ENCODE measurements at places on chromosomes 5 and 9.

DNA sequence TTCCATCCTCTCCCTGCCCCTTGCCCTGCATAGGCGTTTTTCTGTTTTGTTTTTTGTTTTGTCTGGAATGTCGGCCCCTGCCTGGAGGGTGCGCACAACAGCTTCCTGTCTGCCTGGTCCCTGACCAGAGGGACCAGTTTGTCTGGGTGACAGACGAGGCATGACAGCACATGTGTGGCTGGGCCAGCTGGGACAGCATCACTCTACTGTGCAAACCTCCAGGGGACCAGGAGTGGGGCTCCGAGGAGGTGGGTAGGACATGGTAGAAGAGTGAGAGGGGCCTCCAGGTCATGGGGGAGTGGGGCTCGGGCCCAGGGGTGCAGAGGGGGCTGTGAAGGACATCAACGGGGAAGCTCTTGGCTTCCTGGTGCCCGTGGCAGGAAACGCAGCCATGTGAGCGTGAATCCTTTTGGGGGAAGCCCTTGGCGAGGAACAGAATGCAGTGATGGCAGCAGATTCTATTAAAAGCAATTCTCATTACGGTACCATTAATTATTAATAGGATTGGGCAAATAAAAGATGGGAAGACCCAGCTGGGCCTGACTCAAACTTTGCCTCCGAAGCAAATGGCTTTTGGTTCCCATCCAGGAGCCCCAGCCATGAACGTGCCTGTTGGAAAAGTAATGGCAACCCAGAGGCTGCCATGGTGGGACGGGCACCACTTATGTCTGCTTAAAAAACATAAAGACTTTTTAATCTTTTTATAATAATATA is 184.4 kb upstream of the IER5L start:
- no peak for DNase-seq

DNA sequence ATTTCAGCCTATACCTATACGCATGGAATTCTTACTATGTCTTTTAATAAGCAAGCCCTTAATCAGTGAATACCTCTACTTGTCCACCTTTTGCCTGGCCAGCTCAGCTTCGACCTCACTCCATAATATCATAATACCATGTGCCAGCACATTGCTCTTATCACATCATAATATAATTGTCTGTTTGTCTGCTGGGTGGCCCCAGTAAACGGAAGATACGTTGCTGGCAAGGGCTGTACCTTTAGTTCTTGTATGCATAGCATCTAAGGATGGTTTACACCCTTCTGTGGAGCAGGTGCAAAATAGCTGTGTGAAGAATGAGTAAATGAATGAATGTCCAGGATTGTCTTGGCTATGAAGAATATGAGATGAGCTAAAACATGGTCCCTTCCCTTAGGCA is 29.9 kb downstream of the SV2C start:
- no peak for DNase-seq

DNA sequence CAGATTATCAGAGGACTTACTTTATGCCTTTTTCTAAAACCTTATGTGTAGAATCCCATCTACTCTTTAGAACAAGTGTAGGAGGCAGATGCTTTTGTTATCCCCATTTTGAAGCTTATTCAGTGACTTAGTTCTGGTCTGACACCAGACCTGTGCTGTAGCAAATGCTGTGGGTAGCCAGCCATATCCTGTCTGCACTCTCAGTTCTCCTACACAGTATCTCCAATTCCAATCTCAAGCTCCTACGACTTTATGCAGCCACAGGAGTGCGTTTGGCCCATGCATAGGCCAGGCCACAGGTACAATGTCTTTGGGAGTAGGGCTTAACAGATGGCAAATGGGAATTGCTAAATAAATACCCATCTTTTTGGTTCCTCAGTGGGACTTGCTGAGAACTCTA is 292.6 kb downstream of the MCTP1 start:
- DNase-seq: no peak

DNA sequence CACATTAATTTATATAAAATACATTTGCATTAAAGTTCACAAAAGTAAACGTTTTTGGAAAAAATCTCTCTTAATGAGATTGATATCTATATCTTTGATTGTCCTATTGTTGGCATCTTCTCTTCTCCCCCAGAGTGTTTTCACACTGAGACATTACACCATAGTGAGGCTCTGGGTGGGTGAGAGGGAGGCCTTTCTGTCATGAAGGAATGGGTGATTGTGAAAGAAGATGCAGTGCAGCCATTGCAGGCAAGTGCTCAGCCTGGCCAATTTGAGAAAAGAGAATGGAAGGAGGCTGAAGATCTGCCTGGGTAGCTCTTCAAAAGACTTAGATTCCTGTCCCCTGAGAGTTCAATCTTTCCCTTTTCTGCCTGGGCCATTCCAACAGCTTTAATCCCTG is 140.8 kb downstream of the SLC12A2 start:
- no peak for DNase-seq

DNA sequence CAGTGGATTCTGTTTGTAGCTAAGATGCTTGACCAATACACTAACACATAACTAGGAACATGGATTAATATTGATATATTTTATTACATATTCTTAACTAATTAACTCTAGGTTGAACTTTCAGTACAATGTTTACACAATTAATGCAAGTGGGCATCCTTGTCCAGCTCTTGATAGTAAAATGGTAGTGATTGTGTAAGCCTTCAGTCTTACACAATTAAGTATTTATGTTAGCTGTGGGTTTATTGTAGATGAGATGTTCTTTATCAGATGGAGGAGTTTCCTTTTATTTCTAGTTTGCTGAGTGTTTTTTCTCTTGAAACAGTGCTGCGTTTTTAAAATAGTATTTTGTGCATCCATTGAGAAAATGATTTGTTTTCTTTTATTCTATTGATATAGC is 1210.8 kb downstream of the CDH12 start:
- DNase-seq: no peak

- DNase-seq: no peak
Observed at GRCh38 chr5:168286386-168286785, 5.1 kb upstream of the WWC1 start.

DNA sequence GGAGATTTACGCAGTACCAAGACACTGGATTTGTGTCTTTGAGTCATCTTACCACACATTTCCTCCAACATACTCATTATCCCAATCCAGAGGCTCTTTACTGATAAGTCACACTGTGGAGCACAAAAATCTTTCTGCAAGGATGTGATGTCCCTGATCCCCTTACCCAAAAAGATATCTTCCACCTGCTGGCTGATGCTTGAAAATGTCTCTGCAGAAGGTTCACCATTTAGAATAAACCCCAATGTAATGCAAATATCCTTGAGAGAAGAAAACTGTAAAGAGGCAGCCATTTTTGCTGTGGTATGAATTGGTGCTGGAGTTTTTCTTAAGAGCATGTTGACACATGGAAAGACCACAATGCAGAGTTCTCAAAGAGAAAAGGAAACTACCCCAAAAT is 65.7 kb upstream of the RORB start:
- no peak for DNase-seq

GRCh38 chr5:91651704-91652103 is 268.6 kb upstream of the ARRDC3 start:
- DNase-seq: no peak

DNA sequence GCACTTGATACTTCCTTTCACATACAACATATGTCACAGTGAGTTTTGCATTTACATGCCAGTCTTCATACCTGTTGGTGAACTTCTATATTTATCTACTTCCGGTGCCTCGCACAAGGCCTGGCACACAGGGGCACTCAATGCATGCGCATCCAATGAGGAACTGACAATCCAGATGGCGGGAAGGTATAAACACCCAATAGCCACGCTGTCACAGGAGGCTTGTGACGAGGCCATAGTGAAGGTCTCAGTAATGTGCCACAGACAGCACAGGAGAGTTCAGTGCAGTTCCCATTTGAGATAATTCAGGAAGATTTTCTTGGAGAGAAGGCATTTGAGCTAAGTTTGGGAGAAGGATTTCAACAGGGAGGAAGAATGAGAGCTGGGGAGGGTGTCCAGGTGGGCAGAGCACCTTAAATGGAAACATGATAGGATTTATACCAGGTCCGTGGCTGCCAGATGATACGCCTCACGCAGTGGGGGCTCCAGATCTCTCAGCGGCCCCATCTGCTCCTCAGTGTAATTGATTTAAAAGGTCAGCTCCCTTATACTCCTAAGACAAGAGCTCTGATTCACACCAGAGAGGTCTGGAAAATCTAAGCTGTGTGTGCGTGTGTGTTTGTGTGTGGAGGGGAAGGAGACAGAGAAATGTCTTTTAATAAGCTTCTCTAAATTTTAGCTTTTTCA is 206.2 kb downstream of the DCP2 start:
- DNase-seq: no peak

DNA sequence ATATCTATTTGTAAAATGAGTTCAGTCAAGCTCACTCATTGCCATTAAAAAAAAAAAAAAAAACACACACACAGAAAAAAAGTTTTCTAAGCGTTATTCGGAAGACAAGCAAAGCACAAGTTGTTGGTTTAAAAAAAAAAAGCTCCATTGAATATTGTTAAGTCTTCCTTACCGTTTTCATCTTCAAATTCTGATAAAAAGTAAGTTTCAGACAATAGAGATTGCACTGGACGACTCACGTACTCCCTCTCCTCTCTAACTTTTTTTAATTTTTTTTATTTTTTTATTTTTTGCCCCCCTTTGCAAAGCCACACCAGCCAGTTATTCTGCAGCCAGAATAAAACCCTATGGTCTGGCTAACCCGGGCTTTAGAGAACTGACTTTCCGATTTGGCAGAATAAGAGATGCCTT is 544 bp downstream of the ADAMTS6 start:
- no peak for DNase-seq

- no peak for DNase-seq
Observed at GRCh38 chr5:67873935-67874334, 341.6 kb upstream of the PIK3R1 start.

GRCh38 chr9:134951461-134951860 is 33.7 kb upstream of the FCN1 start:
- no peak for DNase-seq

DNA sequence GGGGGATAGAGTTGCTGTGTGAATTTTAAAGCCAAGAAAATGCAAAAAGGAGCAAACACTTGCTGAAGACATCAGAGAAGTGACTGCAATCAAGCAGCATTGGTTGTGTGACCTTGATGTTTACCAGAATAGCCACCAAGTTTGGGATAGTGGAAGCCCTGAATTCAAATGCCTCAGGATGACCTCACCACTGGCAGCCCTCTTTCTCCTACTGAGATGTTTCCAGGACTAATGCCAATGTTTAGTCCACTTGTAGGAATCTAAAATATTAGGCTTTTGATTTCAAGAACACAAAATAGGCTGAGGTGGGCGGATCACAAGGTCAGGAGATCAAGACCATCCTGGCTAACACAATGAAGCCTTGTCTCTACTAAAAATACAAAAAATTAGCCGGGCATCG is 112.2 kb upstream of the NUDT12 start:
- DNase-seq: no peak

- DNase-seq: no peak
Observed at GRCh38 chr5:95841914-95842812, 19.6 kb upstream of the GLRX start.

GRCh38 chr9:20781092-20781491 is 97.0 kb downstream of the FOCAD start:
- DNase-seq: no peak

DNA sequence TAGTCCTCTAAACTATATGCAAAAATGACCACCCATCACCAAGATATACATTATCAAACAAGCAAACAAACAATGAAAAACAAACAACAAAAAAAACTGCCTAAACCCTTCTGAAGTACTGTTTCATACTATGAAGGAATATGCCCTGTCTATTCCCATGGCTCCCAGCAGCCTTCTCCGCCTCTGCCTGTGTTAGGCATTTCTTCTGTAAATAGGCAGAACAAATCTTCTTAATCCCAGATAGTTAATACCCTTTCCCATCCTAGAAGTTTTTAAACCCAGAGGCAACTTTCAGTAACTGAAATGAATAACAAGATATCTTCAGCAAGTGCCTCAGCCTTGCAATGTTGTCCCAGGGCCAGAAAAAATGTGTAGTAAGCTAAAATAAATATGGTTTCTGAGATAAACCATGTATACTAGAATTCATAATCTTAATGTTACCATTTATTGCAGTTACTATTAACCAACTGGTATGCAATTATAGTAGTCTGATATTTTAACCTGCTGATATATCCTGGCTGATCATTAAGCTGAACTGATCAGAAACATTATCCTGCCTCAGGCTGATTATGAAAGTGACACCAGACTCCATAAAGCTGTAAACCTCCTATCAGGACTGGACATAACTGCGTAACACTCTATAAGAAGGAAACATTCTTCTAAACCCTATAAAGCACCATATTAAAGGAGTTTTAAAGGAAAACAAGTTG is 68.5 kb downstream of the ANKRD31 start:
- DNase-seq: no peak

- no peak for DNase-seq
Observed at GRCh38 chr5:131986161-131986912, 25.1 kb downstream of the ACSL6 start.

GRCh38 chr5:124162767-124163532 is 583.5 kb downstream of the ZNF608 start:
- DNase-seq: no peak

- no peak for DNase-seq
Observed at GRCh38 chr9:93238953-93239925, 55.3 kb downstream of the WNK2 start.

DNA sequence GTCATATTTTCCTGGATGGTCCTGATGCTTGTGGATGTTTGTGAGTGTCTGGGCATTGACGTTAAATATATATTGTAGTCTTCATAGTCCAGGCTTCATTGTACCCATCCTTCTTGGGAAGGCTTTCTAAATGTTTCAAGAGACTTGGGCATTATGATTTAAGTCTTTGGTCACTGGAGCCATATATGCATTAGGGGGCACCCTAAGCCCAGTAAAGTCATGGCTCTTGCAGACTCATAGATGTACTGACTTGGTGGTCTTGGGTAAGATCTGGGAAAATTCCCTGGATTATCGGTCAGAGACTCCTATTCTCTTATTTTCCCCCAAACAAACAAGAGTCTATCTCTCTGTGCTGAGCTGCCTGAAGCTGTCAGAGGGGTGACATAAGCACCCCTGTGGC is 271.1 kb downstream of the TRIM36 start:
- no peak for DNase-seq

DNA sequence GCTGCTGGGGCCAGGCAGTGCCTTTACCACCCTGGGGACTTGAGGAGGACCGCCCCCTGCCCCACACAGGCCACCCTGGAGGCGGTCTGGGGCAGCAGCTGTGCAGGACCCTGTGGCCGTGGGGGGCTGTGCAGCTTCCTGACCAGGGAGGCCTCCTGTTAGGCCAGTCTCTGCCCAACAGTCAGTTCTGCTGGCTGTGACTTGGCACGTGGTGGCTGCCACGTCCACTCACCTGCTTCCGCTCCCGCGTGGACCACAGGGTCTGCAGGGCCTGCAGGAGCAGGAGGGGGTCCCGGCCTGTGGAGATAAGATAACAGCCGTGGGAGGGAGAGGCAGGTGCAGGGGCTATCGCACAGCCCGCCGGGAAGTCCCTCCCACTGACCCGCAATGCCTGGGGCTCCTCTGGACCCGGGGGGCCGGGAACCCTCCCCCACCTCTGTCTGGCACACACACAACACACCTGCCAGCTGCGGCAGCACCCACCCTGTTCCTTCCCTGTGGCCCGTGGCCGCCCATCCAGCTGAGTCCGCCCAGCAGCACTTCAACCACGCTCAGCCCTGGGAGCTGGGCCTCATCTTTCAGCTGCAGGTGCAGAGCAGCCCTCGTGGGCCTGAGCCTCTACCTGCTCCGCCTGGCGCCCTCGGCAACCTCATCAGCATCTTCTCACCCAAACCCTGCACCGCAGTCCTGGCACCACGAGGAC is 39.7 kb downstream of the EXD3 start:
- DNase-seq: no peak

All from cerebellar nuclear complex (tissue), 1 donor.